Spinal cord (tissue), 10 donors: ENCODE measurements at places on chromosomes 7 and 10.

GRCh38 chr7:92682330-92682729, 92.1 kb upstream of the FAM133B start:
- no peak for DNase-seq

GRCh38 chr10:17660921-17661320, 17.0 kb downstream of the STAM start:
- DNase-seq: no peak

GRCh38 chr10:50438049-50438936, 185.5 kb downstream of the SGMS1 start:
- no peak for DNase-seq

DNA sequence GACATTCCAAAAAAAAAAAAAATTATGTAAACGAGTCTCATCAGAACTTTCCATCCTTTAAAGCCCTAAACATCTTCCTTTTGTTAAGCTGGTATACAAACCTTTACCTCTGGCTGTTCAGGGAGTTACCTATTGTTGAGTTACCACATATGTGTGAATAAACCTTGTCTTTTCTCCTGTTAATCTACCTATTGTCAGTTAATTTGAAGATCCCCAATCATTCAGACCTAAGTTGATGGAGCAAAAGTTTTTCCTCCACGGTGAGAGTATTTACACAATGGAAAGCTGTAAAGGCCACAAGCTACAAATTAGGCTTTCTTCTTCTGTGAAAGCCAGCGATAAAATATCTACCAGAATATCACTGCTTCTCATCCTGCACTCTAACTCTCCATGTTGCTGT, 80.3 kb downstream of the SKAP2 start:
- DNase-seq: no peak

DNA sequence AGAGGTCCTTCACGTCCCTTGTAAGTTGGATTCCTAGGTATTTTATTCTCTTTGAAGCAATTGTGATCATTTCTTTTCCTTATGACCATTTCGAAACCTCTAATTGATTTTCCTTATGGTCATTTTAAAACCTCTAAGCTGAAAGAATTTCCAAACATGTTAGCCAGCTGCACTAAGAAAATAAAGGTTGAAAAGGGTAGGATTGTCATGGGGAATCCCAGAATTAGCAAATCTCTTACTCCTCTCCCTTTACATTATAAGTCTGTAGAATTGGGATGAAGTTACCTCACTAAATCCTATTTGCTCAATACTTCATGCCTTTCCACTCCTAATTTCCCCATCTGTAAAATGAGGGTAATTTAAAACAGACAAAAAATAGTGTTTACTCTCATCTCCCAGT, 79.5 kb downstream of the FAM185A start:
- DNase-seq: no peak

GRCh38 chr7:55022002-55022985, 3.5 kb downstream of the EGFR start:
- DNase-seq: no peak

DNA sequence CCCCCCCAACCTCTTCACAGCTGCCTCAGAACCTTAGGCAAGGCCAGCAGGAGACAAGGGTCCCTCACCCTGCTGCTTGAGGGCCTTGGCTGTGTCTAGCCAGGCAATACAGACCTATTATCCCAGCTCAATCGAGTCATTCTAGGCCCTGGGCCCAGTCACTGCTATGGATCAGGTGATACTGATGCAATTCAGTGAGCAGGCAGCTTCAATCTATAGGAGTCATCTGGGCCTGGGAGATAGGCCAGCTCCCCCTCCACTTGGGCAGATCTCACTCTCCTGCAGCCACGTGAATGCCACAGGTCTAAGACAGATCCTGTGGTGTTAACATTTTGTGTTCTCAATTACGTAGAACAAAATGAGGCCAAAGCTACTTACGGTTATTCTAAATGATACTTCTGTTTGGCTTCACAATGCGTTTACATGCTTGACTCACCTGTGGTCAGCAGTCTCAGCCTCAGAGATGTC, 68.0 kb upstream of the LRRC4 start:
- no peak for DNase-seq

DNA sequence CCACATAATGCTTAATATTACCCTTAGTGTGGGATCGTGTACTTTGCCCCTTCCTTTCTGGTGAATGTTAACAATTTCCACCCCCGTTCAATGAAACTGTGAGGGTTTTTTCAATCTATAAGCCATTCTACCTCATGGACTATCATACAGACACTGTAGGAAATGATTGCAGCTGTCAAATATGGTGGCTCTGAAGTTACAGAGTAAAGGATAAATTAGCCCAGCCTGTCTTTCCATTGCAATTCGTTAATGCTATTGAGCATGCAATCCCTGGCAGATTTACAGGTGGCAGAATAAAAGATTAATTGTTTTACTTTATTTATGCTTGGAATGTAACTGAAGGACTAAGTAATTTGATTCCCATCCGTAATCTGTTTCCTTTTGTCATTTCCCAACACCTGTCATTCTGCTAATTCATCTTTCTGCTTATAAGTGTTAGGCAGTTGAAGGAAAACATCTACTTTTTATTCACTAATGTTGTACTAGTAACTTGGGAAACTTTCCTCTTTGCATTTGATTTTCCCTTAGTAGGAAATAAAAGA, 1211.6 kb upstream of the LRRN3 start:
- no peak for DNase-seq

GRCh38 chr7:82443036-82443546, 486 bp downstream of the CACNA2D1 start:
- DNase-seq: no peak

DNA sequence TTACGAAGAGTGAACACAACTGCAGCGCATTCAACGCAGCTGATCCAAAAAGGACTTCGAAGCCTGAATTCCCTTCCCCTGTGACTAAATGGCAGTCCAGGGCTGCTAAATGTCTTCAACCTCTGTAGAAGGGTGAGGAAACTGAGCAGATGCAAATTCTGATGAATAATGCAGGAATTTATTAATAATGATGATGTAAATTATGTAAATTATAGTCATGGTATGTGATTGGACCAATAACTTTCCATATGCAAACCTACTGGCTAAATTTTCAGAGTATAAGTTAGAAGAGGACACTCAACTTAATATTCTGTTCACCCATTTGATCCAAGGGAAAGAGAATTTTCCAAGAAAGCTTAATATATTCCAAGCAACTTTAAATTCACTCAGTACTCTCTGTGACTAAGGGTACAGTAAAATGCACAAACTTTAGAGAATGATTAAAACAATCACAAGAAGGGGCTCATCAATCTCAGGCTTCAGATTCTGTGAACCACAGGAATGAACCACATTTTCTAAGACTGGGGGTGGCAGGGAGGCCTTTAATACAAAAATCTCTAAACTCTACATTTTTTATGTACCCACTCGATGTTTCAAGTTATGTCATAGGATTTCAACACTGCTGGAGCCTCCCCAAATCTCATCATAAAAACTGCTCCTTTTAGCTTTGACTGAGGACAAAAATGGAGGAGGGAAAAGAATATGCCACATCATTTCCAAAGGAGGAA, 3.5 kb downstream of the FGFR2 start:
- no peak for DNase-seq

DNA sequence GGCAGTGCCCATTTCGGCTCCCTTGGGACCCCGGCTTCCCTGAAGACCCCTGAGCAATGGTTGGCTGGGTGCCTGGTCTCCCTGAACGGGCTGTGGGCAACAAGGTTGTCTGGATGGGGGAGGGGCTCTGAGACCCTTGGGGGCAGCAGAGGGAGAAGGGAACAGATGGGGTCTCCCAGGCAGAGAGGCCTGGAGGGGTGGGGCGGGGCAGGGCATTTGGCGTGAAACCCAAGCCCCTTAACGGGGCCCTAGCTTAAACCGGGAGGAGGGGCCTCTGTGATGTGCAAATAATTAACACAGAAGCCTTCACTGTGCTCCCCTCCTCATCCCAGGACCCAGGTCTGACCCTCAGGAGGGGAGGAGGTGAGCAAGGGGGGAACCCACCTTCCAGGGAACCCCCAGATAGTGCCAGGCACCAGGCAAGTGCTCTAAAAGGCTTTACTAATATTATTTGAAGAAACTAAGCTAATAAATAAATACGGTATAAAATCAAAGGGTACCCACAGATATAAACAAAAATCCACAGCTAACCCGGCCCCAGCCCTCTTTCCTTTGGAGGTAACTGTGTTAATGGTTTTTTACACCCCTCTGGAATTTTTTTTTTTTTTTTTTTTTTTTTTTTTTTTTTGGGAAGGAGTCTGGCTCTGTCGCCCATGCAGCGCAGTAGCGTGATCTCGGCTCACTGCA, 170.8 kb downstream of the RNF216 start:
- no peak for DNase-seq

DNA sequence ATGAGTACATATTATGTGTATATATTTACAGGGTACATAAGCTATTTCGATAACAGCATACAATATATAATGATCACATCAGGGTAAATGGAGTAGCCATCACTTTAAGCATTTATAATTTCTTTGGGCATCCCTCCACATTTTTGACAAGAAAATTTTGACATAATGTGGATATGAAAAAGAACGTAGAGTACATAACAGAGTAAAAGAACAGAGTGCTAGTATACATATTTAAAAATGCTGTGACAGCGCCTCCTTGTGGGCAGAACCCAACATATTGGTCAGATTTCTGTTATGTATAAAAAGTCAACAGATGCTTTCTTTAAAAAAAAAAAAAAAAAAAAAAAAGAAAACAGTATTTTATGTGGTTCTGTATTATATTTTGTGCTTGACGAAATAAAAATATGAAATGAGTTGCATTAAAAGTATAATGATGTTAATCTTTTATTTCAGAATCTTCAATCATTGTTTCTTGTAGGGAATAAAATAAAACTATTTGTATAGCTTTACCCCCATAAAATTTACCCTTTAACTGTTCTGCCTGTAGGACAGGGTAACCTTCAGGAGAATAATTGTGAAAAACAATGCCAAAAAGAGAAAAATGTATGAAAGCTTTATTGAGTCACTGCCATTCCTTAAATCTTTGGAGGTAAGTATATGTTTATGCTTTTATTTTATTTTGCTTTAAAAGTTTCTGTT, 18.3 kb upstream of the HBP1 start:
- DNase-seq: peak; percentile 53

DNA sequence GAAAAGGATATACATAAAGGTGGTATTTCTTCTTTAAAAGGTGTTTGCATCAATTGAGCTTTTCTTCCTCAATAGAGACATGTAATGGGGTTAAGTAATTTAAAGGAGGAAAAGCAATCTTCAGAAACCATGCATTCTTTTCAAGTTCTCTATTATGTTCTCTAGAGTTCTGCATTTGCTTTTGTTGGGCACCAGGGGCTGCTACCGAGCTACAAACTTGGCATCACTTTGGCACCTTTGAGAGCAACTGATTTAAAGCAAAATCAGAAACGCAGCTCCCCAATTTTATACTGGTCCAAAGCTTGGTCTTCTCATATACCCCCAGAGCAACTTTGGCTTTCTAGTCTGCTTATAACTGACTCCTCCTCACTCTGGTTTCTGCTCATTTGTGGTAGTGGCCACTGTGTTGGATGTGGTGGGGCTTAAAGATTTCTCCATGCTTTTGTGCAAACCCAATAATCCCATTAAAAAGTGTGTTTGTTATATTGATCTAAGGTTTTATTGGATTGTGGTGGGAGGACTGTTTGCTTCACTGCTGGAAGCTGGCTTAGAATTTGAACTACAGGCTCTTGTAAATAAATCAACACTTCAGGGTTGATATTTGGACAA, 712.1 kb downstream of the PHTF2 start:
- no peak for DNase-seq

GRCh38 chr7:30040938-30041337, 12.7 kb downstream of the PLEKHA8 start:
- DNase-seq: no peak

DNA sequence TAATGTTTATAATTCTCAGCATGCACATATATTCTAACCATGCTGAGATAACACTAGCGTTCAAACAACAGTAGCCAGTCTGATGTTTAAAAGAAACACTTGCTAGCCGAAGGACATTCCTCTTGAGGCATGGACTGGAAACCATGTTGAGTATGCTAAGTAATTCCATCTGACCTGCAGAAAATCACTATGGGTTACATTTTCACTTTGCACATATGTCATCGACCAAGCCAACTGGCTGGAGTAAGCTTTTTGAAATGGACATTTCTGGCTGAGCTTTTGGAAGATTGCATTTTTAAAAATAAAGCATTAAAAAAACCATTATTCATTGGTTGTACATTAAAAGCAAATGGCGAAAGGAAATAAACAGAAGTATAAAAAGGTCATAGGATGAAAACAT, 88.2 kb downstream of the BBS9 start:
- no peak for DNase-seq

DNA sequence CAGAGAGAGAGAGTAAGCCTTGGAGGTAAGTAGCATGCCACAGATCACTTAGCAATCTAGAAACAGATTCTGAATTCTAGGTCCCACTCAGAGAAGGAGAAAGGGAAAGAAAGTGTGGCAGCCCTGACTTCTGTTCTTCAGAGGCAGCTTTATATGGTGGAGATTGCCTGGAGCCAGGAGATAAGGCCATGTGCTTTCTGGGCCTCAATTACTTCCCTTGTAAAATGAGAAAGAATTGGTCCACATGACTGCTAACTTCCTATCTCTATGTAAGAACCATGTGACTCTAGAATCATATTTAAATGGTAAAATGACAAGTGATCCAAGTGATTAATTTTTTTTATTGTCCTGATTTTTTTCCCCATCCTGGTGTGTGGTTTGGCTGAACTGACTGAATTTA, 64.1 kb downstream of the HHEX start:
- DNase-seq: no peak
